RCC 7860 (cell line): ENCODE measurements at places on chromosomes 6 and 20.
A peak's percentile ranks its signal among the peaks of the same experiment; 100 is the strongest.

DNA sequence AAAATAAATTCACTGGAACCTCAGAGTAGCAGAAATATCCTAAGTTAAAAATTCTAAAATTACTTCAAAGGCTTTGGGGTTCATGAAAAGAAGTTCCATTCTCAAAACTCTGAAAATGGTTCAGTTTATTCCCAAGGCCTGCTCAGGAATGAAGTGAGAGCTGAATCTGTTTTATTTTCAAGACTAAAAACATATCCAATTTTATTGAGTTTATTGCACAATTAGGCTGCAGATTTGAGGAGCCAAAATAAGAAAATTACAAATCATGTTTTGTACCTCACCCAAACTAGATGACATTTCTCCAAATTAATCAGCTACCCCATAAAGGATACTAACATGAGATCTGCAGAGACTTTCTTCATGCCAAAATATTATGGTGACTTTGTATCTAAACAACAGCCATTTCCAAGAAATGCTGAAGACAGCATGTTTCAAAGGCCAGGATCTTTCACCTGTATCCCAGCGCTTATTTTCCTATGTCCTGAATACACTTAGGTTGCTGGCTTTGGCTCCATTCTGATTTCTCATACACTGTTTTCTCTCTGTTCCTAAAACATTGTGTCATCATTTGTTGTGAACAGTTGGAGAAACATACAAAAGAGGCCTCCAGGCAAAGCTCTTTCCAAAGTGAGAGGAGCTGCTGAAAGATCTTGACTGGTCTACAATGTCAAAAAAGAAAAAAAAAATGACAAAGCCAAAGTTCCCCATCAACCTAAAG, 85.7 kb upstream of the F13A1 start:
- no peak for DNase-seq

- DNase-seq = no peak
Observed at GRCh38 chr6:44228836-44229235, 5.4 kb downstream of the SLC29A1 start.

GRCh38 chr20:57780906-57781305, 71.1 kb upstream of the PMEPA1 start:
- DNase-seq = no peak

- DNase-seq = no peak
Observed at GRCh38 chr20:10714236-10714975, 40.6 kb upstream of the JAG1 start.

DNA sequence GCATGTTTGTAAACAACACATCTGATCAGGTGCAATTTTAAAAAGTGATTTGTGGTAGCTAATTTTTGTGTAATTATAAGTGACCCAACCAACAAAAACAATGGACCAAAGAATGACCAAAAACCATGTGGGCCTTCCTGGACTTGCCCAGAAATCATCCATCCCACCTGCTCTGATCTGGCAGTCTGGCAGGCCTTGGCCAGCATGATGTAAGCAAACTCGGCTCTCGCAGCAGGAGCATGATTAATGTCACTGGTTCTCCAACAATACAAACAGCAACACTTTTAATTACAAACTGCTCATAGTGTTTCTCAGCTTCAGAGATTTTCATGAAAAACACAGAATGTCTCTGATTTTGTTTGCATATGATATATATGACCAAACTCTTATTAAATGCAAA, 16.1 kb downstream of the TP53INP2 start:
- DNase-seq = no peak

DNA sequence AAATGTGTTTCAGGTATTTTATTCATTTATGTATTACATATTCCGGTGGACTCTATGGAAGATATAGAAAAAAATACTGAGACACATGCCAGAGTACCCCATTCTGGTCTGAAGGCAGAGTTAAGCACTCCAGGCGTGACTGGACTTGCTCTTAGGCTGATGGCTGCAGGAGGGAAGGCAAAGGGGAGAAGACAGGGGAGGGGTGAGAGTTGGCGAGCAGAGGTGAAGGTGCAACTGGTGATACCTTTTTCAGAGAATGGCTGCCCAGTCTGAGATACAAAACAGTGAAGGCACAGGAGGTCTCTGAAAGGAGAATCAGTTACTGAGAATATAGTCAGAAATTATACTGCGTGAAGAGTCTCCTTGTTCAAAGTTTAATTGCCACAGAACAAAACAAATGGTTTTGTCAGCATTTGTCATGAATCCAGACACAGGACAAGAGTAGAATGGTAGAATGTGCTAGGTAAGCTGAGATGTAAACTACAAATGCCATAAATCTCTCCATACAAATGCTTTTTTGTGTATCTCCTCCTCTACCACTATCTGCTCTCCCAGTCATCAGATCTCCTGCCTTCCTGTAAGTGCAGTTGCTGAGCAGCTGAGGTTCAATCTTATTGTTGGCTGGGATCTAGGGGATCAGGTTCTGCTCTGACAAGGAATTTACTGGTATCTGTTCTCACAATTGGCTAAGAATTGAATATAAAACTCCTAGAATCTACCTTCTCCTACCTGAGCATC, 104.2 kb upstream of the DST start:
- DNase-seq = no peak

DNA sequence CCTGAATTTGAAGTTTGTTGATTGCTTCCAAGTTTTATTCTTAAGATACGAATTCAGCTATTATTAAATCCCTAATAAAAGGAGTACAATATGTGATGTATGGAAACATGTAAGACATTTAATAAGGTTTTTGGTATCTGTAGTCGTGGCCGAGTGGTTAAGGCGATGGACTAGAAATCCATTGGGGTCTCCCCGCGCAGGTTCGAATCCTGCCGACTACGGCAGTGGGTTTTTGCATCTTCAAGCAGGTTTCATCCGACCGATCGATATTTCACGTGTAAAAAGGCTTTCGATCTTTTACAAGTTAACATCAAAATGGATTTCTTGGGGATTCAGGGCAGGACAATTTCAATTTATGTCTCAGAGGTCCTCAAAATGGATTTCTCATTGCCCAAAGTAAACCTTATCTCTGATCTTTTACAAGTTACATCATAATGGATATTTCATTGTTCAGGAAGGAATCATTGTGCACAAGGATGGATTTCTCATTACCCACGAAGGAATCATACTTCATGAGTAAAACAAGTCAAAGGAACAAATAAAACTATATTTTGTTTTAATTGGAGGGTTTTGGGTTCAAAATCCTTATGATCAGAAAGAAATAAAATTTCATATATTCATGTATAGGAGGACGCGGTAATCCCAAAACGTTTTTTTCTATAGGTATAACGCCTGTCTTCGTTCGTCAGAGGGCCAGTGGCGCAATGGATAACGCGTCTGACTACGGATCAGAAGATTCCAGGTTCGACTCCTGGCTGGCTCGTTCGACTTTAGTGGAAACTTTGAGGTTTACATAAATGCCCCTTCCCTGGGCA, 37.3 kb upstream of the BTN3A2 start:
- DNase-seq = peak; percentile 61

DNA sequence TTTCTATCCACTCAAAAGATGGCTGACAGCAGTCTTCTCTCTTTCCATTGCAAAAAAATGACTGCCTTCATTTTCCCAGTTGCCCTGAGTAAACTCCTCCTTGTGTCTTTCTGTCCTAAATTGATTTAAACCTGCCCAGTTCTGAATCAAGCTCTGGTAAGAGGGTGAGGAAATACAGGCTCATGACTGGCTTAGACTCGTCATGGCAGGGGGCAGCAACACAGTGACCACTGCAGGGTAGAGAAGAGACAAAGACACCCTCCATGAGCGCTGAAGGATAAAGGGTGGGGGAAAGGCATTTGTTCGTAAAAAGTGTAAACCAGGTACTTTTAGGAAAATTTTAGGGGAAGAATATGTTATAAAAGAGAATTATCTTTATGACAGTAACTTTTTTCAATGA, 738.2 kb upstream of the FLRT3 start:
- no peak for DNase-seq

GRCh38 chr6:22466665-22467245, 102.6 kb upstream of the HDGFL1 start:
- DNase-seq = no peak

DNA sequence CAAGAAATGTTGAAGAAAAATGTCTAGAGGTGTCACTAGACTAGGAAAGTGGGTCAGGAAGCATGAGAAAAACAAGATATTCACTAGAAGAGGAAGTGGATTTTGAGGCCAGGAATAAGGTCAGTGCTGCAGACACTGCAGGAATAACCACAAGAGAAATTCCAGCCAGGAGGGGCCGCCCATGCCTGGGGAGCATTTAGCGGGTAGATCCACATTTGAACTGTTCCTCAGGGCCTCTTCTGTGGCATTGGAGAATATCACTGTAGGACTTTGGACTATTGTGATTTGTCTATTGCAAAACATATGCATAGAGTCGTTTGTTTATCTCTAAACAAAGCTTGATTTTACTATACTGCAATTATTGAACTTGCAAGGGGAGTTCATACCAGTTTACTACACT, 49.6 kb upstream of the CCDC28A start:
- no peak for DNase-seq
